ENCODE measurements at places on chromosomes 5 and 9. TPM values are rescaled to one million over a fixed set of nuclear protein-coding genes. Genes with fewer than 3 reads are reported as not detected.

Gene KLHL3
- 5.5 TPM for total RNA-seq

Gene GRIN1
- 1.1 TPM for total RNA-seq

GRCh38 chr9:13878241-13878711 is 435.7 kb downstream of the NFIB start:
- DNase-seq = no peak

DNA sequence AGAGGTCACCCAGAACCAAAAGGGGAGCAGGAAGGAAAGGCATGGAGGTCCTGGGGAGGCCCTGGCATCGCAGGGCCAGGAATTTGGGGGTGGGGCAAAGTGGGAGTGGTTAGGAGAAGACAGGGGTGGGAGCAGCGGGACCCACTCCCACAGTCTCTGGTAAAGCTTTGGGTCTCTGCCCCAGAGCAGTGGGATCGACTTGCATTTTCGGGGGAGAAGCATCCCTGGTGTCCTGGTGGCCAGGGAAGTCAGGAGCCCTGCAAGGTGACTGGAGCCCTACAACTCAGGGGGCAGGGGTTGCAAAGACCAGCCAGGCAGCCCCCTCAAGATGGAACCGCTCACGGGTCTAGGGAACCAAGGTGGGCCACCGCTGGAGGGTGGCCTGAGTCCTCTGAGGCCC is 22.4 kb upstream of the GTF3C5 start:
- no peak for DNase-seq

DNA sequence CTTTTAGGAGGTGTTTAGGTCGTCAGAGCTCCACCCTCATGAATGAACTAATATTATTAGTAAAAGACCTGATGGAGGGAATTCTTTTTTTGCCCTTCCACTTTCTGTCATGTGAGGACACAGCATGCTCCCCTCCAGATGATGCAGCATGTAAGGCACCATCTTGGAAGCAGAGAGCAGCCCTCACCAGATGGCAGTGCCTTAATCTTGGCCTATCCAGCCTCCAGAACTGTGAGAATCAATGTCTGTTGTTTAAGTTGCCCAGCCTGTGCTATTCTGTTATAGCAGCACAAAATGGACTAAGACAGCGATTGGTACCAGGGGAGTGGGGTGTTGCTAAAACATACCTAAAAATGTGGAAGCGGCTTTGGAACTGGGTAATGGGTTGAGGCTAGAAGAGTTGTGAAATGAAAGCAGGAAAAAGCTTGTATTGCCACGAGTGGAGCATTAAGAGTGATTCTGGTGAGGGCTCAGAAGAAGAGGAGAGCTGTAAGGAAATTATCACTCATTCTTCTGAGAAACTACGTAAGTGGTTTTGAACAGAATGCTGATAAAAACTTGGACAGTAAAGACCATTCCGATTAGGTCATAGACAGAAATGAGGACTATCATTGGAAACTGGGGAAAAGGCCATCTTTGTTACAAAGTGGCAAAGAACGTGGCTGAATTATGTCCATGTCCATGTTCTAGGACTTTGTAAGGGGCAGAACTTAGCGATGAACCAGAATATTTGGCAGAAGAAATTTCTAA is 28.6 kb downstream of the PTPDC1 start:
- DNase-seq = no peak

DNA sequence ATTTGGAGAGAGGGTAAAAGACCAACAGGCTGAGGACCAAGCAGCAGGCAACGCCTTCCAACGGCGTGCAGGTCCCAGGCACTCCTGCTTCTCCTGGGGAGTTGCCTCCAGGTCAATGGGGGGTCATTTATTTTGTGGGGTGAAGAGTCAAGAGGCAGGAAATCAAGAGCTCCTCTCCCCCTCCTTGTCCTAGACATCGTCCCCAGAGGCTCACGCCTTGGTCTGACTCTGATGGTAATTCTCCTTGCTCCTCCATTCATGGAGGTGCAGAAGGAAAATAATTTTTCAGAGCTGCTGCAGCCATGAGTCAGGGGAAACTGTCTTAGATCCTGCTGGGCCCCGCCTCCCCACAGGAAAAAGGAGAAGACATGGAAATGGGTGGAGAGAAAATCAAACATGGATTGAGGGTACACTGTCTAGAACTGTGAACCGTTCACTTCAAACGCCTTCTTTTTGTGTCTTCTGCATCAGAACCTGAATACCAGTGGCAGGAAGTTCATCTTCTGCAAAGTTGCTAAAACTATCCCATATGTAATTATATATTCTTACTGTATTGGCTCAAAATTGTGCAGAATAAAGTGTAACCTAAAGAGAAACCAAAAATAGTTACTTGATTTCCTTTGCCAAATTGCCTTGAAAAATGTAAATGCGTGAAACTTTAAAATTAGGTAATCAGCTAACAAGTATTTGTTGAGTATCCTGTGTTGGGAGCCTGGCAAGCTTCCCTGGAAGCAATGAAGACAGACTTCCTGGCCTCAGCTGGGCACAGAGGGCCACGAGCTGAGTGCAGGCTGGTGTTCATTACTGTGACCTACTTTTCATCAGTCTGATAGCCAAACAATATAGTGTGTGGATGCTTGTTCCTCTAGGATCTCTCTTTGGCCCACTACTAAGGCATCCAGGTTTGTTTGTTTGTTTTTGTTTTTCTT is 142.0 kb downstream of the CMYA5 start:
- DNase-seq = no peak

Gene GABRB2
- 0.49 TPM for total RNA-seq

- DNase-seq = no peak
Measured at GRCh38 chr5:121719255-121719654, 132.4 kb upstream of the FTMT start.

- DNase-seq = no peak
Measured at GRCh38 chr9:36759976-36760375, 187.3 kb downstream of the MELK start.

DNA sequence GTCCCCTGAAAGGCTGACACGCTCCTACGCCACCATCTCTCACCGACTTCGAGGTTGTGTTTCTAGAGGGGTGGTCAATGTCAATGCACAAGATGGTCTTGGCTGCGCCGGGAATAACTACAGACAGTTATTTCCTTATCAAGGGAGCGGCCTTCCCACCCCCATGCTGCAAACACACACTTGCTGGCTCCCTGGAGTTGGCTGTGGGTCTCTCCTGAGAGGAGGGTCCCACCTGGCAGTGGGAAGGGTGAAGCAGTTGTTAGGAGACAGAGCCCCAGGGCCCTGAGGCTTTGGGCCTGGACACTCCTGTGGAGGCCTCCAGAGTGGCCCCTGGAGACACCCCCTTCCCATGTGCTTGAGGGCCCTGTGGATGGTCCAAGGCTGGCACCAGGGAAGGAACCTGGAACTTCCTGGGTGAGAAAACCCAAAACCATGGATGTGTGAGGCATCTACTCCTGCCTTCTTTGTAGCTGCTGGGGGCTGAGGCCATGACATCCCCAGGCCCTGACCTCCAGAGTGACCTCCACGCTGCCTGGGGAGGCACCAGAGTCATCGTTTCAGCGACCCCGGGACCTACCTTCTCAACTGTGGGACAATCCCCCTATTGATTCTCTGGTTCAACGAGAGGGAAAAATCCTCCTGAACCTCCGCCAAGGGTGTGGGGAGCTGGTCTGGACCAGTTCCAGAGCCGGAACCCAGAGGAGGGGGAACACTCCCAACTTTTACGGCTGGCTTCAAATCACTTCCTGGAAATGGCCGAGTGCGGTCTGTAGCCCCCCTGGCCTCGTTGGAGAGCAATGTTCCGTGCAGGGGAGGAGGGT is 101.1 kb upstream of the COL5A1 start:
- DNase-seq = no peak

DNA sequence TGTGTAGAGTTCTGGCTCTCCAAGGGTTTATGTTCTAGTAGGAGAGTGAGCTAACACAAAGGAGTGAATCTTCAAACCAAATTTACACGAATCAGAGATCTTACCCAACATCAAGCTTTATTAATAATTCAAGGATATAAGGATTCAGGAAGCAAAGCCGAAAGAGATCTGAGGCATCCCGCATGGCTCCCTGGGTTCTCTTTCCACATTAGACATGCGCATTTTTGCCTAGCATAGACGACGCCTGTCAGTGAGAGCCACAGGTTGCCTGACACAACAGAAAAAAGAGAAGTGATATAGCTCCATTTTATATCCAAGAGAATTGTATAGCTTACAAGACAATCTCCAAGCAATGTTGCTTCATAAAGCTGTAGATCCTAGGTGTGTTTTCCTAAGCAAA is 52.6 kb downstream of the ESM1 start:
- DNase-seq = no peak

DNA sequence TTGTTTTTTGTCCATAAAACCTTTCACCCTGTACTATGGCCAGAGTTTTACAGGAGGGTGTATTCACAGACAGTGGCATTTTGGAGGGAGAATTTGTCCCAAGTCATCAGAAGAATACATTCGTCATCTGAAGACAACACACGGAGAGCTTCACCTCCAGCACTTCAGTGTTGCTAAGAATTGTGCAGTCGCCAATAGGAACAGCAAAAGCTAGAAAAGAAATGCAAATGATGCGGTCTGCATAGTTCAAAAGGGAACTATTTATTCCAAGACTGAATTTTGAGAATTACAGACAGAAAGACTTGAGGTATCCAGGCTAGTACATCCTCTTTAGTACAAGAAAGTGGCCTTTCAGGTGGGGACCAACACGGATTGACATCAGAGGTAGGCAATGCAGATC is 399.2 kb upstream of the KIF2A start:
- no peak for DNase-seq

DNA sequence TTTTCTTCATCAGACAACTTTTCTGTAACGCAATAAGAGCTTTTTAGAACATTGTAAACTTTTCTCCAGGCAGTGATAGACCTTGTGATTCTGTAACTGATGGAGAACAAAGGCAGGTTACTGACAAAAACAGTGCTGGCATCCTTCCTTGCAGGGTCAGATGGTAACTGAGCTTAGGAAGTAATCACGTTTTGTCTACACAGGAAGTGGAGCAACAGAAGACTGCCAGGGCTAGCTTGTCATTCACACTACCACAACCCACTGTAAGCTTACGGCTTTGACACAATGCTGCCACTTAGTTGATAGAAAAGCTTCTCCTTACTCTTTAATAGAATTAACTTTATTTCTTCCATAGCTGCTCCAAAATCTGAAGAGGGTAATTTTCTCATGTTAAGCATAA is 46.8 kb downstream of the FBN2 start:
- DNase-seq = no peak

- DNase-seq = no peak
Measured at GRCh38 chr5:133358271-133358670, 254.1 kb downstream of the FSTL4 start.

- DNase-seq = no peak
Measured at GRCh38 chr9:5146241-5146640, 39.2 kb downstream of the INSL6 start.

Gene SMIM33
- not detected for total RNA-seq

DNA sequence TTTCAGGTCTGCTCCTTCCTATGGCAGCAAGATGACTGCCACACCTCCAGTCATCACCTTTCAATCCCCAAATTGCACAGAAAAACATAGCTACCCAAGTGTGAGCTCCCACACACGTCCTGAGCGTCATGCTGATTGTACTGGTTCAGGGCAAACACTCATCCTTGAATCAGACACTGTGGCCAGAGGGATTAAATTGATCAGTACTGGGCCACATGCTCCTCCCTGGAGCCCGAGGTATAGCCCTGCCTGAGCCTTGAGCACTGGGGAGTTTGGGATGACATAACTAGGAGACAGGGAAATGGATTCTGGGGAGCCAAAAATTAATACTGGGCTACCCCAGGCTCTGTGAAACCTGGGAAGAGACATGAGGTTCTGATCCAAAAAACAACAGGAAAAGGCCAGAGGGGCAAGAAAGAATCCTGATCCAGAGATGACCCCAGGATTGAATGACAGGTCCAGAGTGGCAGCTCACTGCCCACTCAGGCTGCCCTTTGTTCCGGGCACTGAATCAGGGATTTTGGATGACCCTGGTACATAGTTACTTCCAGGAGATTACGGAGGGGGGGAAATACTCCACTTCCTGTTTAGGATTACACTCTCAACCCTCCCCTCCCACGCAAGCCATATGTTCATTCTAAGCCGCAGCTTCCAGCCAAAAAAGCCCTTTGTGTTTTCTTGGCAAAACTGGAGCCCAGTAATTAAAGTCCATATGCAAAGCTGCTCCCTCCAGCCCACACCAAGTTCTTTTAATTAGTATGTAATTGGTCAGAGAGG is 141.6 kb upstream of the SPRY4 start:
- no peak for DNase-seq

Gene KIF24
- 0.28 TPM for total RNA-seq

DNA sequence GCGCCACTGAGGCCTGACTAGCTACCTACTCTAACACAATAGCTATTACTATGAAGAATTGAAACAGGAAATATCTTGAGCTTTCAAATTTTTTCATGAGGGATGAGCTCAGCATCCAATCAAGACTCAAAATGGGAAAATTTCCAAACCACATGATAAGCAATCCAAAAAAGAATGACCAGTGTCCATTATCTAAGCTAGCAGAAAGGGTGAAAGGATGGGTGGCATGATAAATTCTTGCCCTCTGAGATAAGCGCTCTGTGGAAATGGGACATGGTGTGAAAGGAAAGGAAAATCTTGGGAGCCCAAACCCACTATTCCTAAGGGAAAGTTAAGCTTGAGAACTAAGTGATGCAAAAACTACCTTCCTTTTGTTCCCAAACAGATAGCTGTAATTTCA is 170.2 kb upstream of the NREP start:
- DNase-seq = no peak

Data from sigmoid colon (tissue), 7 donors.